ENCODE measurements at places on chromosomes 16 and 17.

DNA sequence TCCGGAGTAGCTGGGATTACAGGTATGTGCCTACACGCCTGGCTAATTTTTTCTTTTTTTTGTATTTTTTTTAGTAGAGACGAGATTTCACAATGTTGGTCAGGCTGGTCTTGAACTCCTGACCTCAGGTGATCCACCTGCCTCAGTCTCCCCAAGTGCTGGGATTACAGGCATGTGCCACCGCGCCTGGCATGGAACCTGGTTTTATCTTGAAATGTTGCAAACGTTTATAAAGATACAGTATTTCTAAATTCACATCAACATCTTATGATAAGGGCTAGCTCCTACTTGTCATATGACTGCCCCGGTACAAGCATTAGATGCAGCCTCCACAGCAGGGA is 1.5 kb upstream of the IST1 start:
- DNase-seq: no peak

DNA sequence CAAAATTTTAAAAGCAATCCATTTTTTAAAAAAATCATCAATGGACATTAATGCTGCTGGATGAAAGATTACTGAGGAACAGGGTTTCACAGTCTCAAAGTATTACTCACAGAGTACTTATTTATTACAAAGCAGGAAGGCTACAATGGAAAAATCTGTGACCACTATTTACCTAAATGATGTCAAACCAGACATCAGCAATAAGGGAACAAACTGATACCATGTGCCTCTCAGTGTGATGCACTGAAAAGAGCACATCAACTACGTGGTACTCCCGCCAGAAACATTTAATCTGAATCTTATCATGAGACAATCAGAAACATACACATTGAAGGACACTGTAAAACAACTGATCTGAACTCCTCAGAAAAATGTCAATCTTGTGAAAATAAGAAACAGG is 124.2 kb downstream of the PARN start:
- no peak for DNase-seq

DNA sequence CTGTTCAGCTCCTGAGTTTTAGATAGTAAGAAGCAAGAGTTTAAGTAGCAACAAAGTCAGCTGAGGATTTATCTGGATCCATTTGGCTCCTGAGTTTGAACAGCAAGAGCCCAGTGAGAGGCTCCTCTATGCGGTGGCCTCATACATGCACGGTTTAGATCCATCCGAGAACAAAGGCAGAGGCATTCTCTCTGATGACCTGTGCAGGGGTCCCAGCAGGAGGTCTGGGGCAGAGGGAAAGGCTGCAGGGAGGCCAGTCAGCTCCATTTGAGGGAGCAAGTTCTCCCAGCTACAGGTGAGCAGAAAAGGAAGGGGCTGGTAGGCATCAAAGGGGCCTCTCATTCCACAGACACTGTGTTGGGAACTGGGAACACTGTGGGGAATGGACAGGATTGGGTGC is 16.5 kb downstream of the PITPNM3 start:
- no peak for DNase-seq

GRCh38 chr16:66701516-66701915 is 5.0 kb upstream of the CMTM4 start:
- no peak for DNase-seq

DNA sequence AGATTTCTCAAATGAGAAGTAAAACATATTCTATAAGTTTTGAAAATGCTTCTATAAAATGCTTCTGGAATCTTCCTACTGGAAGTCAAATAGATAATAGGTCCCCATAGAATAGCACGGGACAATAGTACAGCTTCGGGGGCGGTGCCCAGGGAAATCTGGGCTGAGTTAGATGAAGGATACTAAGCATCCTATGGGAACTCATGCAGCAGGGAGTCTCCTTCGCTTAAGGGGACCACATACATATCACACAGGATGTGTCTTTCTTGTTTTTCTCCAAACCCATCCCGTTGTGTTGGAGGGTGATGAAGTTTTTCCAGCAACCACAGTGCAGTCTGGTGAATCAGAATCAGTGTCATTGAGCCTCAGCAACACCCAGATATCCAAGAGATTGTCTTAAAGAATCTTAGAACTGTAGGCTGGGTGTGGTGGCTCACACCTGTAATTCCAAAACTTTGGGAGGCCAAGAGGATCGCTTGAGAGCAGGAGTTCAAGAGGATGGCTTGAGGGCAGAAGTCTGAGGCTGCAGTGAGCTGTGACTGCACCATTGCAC is 84.2 kb downstream of the PITPNC1 start:
- DNase-seq: no peak

DNA sequence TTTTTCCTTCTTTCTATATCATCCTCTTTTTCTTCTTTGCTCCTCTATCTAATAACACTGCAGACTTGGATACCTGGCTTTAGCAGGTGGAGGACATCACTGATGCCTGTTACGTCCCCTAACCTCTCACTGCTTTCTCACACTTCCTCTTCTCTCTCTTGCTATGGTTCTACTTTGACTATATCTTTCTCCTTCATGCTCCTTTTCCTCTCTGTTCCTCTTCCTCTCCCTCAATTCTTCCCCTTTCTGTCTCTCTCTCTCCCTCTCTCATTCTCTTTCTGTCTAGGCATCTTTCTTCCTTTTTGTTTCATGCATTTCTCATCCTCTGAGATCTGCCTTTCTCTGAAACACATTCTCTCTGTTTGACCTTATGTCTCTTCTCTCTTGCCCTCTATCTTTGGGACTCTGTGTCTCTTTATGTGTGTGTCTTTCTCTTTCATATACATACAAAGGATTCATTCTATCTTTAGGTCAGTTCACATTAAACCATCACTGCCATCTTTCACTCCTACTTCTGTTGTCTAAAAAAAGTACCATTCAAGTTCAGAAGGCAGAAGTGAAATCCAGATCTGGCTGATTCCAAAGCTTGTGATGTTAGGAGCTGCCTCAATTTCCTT is 353.7 kb downstream of the SHISA9 start:
- DNase-seq: no peak

DNA sequence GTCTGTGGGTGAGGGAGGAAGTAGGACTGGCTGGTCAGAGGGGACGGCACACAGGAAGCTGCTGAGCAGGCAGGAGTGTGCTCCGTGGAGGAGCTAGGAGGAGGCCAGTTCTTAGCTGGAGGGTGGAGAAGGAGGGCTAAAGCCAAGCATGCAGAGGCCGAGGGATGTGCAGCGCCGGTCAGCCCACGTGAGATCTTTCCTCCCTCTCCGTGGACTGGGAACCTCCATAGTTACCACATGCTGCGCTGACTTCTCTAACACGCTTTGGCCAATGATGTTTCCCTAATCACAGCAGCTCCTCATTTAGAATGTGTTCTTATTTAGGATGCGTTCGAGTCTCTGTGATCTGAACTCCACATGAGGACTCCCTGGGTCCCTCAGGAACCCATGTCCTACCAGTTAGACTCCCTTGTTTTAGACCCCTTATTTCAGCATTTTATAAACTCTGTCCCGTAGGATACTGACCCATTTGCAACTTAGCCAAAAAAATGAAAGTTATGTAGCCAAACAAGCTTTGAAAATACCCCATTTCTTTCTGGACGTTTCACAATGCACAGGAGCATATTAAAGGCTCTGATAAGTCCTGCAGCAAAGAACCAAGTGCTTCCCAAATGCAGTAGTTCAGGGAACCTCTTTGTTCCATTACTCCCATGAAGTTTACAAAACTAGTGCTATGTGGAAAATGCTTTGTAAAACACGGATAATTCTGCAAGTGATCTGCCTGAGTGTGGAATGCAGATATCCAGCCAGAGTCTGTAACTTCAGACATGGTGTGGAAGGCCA is 51.4 kb downstream of the IRF8 start:
- DNase-seq: no peak

- no peak for DNase-seq
Measured at GRCh38 chr17:43030137-43030767, 5.2 kb downstream of the RND2 start.

DNA sequence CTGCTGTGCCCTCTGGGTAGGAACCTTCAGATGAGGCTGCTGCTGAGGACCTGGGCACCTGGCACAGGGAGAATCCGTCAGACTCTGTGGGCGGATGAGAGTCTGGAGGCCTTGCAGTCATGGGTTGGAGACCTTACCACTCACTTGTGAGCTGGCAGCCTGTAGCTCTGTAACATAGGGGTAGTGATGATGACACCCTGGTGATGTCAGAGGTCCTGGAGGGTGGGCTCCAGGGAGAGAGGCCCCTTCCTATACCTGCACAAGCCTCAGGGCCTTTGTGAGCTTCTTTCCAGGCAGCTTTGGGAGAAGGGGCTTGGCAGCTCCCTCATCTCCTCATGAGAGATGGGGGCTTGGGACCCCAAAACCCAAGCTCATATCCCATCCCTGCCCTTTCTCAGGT is 1.6 kb downstream of the MIEF2 start:
- no peak for DNase-seq

GRCh38 chr16:30585022-30585399 is 486 bp downstream of the ZNF785 start:
- no peak for DNase-seq

DNA sequence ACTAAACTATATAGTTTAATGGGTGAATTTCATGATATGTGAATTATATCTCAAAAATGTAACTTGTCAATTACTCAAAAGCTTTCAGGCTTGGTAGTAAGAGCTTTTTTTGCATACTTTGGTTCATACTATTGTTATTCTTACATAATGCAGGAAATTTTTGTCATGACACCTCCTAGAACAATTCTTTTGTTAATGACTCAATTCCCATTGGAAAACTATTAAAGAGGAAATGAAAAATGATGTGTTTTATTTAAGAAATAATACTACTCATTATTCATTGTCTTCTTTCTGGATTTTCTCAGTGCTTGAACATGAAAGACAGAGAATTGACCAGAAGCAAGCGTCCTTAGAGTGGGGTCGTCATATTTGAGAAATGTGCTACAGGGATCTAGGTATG is 196.4 kb upstream of the KCNJ16 start:
- no peak for DNase-seq

DNA sequence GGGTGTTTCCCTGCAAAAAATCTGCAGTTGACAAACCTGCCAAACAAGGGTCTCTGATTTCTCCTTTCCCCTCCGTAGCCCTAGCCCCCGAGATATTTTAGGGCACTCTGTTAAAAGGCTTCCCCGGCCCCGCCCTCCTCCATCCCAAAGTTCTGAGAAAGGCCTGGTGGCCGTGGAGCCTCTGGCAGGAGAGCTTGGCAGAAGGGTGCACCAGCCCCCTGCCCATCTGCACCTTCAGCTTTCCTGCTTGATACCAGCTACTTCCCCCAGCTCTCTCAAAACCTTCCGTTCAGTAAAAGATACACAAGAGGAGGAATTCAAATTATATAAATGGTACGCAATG is 711 bp upstream of the CANT1 start:
- no peak for DNase-seq

- DNase-seq: no peak
Measured at GRCh38 chr17:64984851-64985521, 65.7 kb upstream of the LRRC37A3 start.

GRCh38 chr17:4389079-4389478 is 22.6 kb upstream of the UBE2G1 start:
- DNase-seq: no peak

- no peak for DNase-seq
Measured at GRCh38 chr17:28634206-28634865, 10.6 kb downstream of the BLTP2 start.

GRCh38 chr16:88392111-88392510 is 9.4 kb downstream of the ZNF469 start:
- no peak for DNase-seq

- DNase-seq: no peak
Measured at GRCh38 chr17:58335779-58336455, 7.3 kb upstream of the TSPOAP1 start.

GRCh38 chr16:4537376-4538343 is 913 bp downstream of the CDIP1 start:
- no peak for DNase-seq

DNA sequence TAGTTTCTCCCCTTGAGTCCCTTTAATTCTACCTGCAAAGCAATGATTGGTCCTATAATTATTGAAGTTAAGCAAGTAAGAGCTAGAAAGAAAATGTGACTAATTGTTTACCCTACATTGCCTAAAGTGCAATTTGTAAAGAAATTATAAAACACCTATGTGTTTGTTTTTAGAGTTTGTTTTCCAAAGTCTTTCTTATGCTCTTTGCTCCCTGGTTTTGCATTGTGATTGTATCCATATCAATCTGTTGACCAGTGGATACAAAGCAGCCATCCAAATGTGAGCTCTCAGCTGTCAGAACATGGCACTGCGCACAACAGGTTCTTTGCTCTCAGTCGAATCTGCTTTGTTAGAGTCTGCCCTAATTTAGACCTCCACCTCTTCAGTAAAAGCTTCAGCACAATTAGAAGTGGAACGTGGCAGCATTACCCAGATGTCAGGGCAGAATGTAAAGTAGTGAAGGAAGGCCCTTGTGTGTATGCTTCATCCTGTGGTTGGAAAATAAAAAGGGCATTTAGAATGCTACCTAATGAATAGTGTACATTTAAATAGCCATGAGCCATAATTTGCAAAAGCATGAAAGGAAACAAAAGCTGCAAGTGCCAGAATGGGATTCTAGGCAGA is 70.5 kb downstream of the AATF start:
- no peak for DNase-seq

GRCh38 chr16:84532291-84532724 is 27.8 kb upstream of the MEAK7 start:
- peak; percentile 72 for DNase-seq

DNA sequence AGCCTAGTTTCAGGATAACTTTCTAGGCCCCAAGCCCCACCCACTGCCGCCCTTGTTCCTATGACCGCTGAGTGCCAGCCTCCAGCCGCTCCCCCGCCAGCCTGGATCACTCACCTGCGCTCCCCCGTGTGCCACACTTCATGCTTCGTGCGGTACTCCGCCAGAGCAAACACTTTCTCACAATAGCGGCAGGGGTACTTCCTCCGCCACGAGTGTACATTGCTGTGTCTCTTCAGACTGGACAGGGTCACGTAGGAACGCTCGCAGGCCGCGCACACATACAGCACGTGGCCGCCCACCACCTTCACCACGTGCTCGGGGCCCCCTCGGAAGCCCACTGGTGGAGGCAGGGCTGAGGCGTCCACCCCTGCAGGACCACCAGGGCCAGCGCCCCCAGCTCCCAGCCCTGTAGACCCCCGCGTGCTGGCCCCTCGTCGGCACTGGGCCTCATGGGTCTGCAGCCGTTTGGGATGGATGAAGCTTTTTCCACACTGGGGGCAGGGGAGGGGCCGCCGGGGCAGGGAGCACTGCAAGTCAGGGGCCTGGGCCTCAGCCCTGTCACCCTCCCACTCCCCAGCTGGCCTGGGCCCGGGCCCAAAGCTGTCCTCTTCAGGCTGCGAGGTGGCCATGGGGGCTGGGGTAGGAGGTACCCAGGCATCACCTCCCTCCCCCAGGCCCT is 13.7 kb downstream of the ZBTB4 start:
- DNase-seq: no peak
